NCI-H1436 (cell line): ENCODE measurements at places on chromosomes 7 and 10.

GRCh38 chr7:749140-749551, 22.1 kb upstream of the PRKAR1B start:
- DNase-seq = no peak

- DNase-seq = no peak
Observed at GRCh38 chr7:88540012-88540411, 219.5 kb upstream of the ZNF804B start.

DNA sequence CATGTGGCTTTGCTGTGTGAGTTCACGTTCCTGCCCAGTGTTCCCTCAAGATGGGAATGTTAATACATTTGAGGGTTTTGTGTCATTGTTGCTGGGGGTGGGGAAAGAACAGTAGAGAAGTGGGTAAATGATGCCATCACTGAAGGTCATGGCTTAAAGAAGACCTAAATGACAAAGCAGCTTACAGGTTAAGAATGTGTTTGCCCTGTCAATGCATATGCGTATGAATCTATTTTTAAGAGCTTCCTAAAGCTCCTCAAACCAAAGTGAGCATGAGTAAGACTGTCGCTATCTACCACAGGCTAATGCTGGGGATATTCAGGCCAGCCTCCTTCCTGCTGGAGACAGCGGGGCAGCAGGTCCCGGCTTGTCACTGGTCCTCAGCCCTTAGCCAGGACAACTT, 162.9 kb downstream of the CREB5 start:
- no peak for DNase-seq

GRCh38 chr7:155192961-155193640, 104.6 kb upstream of the INSIG1 start:
- DNase-seq = no peak

DNA sequence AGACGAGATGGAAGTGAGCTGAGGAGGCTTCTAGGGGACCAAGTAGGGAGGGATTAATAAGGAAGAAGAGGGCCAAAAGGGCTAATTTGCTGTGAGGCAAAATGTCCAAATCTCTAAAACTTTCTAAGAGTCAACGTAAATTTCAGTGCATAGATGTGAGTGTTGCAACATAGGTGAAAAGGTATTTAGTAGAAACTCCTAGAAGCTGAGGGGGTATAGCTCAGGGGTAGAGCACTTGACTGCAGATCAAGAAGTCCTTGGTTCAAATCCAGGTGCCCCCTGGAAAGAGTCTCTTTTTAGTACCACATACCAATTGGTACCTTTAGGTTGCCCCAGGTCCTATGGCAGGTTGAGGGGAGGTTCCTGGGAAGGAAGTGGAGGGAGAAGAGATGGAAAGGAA, 48.7 kb upstream of the ZNF746 start:
- no peak for DNase-seq

- DNase-seq = no peak
Observed at GRCh38 chr10:80468002-80468401, 13.9 kb downstream of the TSPAN14 start.

- no peak for DNase-seq
Observed at GRCh38 chr10:34127676-34128075, 687.4 kb downstream of the PARD3 start.

DNA sequence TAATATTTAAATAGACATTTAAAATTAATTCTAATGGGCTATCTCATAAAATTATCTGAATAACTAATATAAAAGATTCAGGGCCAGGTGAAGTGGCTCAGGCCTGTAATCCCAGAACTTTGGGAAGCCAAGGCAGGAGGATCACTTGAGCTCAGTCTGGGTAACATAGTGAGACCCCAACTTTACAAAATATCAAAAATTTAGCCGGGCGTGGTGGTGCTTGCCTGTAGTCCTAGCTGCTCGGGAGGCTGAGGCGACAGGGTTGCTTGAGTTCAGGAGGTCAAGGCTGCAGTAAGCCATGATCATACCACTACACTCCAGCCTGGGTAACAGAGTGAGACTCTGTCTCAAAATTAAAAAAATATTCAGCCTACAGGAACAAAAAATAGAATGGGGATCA, 12.5 kb downstream of the NOBOX start:
- no peak for DNase-seq

DNA sequence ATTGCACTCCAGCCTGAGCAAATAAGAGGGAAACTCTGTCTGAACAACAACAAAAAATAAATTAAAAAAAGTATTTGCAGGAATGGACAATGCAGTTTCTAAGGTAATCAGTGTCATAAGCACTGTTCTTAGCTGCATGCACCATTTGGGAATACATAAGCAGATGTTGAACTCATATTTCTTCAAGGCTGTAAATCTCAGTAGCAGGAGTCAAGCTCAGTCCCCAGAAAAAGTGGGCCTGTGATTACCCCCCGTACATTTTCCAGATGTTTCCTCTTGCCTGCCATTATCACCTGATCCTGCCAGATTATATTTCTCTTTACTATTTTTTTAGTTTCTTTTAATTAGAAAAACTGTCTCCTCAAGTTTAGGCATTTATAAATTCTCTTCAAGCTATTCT, 667.6 kb upstream of the ANKRD30A start:
- no peak for DNase-seq

DNA sequence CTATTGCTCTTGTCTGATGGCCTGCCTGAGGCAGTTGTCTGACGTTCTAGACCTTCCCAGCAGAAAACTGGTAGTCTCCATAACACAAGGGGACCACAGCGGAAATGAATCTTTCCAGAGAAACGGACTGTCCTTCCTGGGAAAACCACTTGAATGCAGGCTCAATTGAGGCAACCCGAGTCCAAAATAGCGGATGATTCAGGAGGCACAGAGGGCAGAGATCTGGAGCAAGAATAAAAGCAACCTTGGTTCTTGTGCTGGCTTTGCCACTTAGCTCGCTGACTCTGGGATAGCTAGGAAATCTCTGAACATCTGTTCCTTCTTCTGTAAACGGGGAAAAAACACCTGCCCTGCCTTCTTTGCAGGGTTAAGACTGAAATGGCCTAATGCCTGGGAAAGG, 178.8 kb downstream of the NEURL1 start:
- DNase-seq = no peak

DNA sequence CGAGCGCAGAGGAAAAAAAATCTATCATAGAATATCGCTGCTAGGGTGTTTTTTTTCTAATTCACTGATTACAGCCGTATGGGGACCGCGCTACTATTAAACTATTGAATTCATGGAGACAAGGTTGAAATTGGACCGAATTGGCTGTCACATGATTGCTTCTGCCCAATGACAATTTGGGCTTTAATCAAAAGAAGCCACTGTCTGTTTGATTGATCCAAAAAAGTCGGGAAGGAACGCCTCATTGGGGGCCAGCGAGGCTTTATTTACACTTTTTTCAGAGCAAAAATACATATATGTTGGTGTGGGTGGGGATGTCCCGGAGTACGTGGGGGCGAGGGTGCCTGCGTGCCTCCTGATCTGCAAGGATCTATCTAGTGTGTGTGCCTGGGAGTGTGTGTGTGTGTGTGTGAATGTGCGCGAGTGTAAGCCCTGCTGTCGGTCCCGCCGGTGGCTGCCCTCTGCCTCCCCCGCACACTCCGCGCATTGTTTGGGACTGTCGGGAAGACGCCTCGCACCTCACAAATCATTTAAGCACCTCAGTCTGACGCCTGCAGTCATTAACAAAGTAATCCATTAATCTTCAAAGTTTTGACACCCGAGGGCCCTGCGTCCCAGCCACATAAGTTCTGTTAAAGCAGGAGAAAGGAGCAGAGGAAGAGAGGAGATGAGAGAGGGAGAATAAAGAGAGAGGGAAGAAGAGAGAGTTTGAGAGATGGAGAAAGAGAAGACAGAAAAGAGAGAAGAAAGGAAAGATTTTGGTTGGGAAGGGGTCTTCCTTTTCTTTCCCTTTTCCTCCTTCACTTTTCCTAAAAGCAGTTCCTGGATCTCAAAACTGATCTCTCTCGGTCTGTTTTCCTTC, at the start of gene HOXA2:
HOXA2 (minus strand) TSS at position 103 of the 862 bp plus-strand sequence. CDS start 183 bp downstream, outside the sequence.
- DNase-seq = no peak

- DNase-seq = no peak
Observed at GRCh38 chr7:26655781-26656180, 208.6 kb downstream of the SKAP2 start.

GRCh38 chr7:148669927-148670326, 28.8 kb upstream of the CUL1 start:
- no peak for DNase-seq

- DNase-seq = peak; percentile 74
Observed at GRCh38 chr7:43647673-43648472, 65.0 kb downstream of the STK17A start.

- DNase-seq = no peak
Observed at GRCh38 chr7:148489678-148490077, 100.9 kb upstream of the C7orf33 start.

- DNase-seq = no peak
Observed at GRCh38 chr10:132349766-132350165, 17.8 kb downstream of the LRRC27 start.

DNA sequence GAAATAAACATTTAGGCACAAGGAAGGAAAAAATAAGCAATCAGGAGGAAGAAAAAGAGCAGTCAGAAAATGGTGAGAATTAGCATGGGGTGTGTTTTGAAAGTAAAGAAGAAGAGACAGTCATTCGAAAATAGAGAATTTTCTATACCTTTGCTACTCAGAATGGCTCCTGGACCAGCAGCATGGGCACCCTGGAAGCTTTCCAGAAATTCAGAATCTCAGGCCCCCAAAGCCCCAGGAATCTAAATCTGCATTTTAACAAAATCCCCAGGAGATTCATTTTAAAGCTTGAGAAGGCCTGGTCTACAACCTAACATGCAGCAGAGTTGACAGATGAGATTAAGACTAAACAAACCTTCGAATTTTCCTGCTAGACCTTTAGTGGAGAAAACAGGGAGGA, 131.2 kb upstream of the HDAC9 start:
- no peak for DNase-seq

- DNase-seq = no peak
Observed at GRCh38 chr10:22319547-22319979, 1.3 kb upstream of the BMI1 start.

DNA sequence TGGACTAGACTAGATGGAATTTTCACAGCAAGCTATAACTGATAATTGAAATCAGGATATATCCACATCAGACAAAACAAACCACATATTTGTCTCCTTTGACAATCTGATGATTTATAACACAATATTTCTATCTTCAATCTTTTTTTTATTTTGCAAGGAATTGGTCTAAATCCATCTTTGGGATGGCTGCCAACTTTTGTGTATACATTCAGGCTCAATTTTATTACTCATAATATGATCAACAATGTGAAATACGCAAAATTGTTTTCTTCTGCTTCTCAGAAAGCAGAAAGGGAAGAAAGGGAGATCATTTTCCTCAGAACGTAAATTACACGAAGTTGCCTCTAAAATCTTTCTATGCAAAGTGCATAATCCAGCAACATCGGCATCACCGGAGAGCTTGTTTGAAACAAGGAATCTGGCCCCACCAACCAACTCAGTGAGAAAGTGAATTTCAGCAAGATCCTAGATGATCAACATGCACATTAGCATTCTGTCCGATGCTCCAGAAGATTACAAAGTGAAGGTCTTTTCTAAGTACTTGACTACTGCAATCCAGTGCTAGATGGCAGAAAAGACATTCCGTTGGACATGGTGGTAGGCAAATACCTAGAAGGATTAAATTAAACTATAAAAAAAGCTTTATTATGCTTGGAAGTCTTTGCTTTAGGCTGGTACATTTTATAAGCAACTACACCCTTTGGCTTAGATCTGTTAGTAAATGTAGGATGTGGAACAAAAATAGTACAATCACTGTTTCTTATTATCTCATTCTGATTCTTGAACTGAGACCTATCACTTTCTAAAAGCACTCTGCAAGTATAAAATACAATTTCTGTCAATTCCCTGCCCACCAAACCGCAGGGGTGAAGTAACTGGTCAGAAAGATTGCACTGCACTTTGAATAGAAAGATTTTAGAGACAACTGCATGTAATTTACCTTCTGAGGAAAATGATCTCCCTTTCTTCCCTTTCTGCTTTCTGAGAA, 126.4 kb upstream of the RSU1 start:
- DNase-seq = no peak

DNA sequence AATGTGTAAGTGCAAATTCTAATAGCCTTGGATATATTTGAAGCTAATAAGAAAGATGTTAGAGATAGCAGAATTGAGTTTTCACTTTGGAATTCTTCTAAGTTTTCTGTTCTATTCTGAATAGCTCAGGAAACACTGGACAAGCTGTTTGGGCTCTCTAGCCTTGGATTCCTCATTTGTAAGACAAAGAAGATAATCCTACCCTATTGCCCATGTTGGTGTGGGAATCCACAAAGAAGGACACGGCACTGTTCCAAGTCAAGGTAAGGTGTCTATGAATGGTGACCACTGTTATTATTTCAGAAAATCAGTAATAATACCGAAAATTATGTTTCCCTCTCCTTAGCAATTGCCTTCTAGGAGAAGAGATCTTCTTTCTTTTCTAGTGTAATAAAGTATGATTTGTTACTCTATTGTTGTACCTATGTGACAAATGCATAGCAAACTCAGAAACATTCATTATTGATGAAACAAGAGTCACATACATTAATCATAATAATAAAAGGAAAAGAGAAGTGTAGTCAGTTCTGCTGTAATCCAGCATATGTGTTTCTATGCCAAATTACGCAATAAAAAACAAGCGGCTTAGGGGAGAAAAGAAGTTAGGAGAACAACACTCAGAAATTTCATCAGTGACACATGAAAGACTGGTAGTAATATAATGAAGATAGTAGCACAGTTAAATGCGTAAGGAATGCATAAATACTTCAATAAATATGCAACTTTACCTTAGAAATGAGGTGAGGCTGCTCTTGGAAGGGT, 1012.3 kb upstream of the PHF14 start:
- DNase-seq = no peak

DNA sequence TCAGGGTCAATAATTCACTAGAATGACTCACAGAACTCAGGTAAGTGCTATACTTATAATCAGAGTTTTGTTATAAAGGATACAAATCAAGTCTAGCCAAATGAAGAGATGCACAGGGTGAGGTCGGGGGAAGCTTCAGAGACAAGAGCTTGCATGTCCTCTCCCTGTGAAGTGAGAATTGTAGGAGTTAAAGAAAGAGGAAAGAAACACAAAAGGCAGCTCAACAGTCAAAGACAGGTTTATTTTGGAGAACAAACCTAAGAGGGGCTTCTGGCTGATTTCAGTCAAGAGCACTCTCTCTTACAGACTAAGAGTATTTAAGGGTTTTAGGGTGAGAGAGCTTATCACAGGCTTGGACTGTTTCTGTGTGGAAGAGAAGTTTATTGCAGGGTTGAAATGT, 600.5 kb upstream of the C7orf33 start:
- no peak for DNase-seq

DNA sequence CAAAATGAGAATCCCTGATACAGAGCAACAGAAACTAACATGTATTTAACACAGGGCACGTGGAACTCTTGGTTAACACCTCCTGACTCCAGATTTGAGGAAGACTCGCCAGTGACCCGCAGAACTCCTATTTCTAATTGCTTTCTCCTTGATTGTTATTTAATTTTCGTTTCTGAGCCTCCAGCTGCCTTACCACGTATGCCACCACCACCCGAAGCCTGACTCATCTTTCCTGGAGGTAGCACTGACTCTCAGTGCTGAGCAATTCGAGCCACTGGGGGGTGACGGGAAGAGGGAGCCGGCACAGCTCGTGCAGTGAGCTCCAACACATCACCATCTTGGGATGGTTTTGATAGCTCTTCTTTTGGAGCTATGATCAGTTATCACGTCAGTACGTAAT, 273.9 kb upstream of the MGMT start:
- no peak for DNase-seq
